Left lung (tissue), 14 donors: ENCODE measurements at places on chromosomes 16 and 17. TPM values are rescaled to one million over a fixed set of nuclear protein-coding genes. Genes with fewer than 3 reads are reported as not detected.

DNA sequence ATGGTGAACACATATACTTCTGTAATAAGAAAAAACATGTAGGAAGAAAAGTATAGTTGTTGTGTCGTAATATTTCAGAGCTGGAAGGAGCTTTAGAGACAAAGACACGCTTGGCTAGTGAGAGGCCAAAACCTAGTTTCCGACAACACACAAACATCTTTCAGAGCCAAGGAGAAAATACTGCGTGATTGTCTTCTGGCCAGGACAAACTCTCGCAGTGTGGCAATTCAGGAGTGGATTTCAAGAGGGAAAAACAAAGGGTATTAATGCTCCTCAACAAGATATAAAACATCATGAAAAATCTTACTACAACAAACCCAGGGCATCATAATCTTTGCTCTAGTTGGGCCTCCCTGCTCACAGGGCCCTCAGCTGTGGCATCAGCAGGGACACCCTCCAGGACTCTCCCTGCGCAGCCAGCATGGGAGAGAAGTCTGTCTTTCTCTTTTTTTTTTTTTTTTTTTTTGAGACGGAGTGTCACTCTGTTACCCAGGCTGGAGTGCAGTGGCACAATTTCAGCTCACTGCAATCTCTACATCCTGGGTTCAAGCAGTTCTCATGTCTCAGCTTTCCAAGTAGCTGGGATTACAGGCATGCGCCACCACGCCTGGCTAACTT lies 66.4 kb downstream of the CYB5B start:
- no peaks in the 10 kb centered on the region for H3K4me1 ChIP-seq
- no peak overlapping the region for H3K27ac ChIP-seq
- H3K27me3 ChIP-seq, result no peaks in the 10 kb centered on the region
- H3K36me3 ChIP-seq, result no peaks in the 10 kb centered on the region
- no peak overlapping the region for H3K4me3 ChIP-seq

DNA sequence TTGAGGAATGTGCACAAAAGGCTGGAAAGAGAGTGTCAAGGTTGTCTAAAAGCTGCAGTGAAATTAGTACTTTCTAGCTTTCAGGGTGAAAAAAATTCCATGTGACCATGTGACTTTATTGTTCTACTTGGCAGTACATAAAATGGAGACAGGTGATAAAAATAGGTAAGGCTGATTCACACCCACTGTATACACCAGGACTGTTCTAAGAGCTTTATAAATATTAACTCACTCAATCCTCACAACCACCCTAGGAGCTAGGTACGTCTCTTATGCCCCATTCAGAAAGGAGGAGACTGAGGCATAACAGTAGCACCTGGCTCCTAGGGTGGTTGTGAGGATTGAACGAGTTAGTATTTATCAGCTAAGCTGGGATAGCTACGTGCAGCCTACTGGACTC lies 28.2 kb upstream of the DNAH17 start:
- no peak overlapping the region for H3K4me3 ChIP-seq
- no peak overlapping the region for H3K27ac ChIP-seq
- DNase-seq, result no peak
- no peaks in the 10 kb centered on the region for H3K36me3 ChIP-seq

DNA sequence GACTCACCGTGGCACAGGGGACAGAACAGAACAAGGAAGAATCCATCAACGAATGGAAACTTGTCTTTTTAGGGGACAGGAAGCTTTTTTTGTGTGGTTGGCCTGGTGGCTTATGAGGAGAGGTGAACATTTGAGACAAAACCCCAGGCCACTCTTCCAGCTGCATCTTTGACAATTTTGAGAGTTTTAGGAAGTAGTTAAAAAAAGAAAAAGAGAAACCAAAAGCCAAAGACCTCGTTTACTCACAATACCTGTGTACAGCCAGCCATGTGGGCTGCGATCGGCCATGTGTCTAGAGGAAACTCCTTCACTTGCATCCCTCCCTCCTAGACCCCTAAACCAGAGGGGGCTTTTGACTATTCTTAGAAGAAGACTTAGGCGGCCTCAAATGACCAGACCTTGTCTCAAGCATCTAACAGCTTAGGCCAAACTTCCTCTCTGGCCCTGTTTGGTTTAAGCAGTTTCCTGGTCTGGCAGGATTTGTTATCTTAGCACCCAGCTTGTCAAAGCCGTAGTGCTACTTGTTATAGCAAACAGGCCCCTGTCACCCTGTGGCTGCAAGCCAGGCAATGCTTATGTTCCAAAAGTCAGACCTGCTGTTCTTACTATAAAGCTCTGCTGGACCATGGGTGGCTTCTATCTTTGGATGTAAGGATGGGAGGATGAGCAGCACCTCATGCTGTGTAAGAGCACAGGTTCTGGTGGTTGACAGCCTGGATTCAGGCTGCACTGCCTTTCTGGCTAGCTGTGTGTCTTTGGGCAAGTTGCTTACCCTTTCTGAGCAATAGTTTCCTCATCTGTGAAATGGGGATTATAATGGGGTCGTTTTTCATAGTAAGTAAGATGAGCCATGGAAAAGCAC lies 17.7 kb downstream of the KSR1 start:
- peaks cover 62% of the 10 kb centered on the region for H3K4me1 ChIP-seq
- H3K27ac ChIP-seq, result no peak overlapping the region
- no peak for DNase-seq
- H3K4me3 ChIP-seq, result no peak overlapping the region

Gene SLC52A1
- polyA plus RNA-seq, result 0.13 TPM
